A549 treated with AZD2906 at 1 μM for 4 hours (cell line): ENCODE measurements at places on chromosomes 11 and 22. TPM values are rescaled to one million over a fixed set of nuclear protein-coding genes. Genes with fewer than 3 reads are reported as not detected.

Gene MPEG1
- not detected in 5 replicates for total RNA-seq

Gene OR10A2
- not detected in 5 replicates for total RNA-seq

Gene KLHL22
- 8.8 to 11.2 TPM (median 10.3 TPM) in 5 replicates for total RNA-seq

Gene MUC2
- 0.04 to 0.24 TPM (median 0.12 TPM) in 5 replicates for total RNA-seq

Gene PNPLA3
- 0.59 to 1.1 TPM (median 0.65 TPM) in 5 replicates for total RNA-seq

Gene MRGPRG
- total RNA-seq = not detected in 5 replicates

Gene MACROD1
- total RNA-seq = 8.9 to 15.3 TPM (median 13.1 TPM) in 5 replicates

Gene RAG2
- not detected in 5 replicates for total RNA-seq

Gene CD3D
- total RNA-seq = not detected in 5 replicates

Gene LAYN
- 3.4 to 4.0 TPM (median 3.6 TPM) in 5 replicates for total RNA-seq
